Activated naive CD8-positive, alpha-beta T cell treated with anti-CD3 and anti-CD28 coated beads for 36 hours (primary cell): ENCODE measurements at places on chromosomes 16 and 17. TPM values are rescaled to one million over a fixed set of nuclear protein-coding genes. Genes with fewer than 3 reads are reported as not detected.
A peak's percentile ranks its signal among the peaks of the same experiment; 100 is the strongest.

- H3K4me3 ChIP-seq = no peak overlapping the region
- H3K27me3 ChIP-seq = peaks cover 6% of the 10 kb centered on the region
- no peaks in the 10 kb centered on the region for H3K36me3 ChIP-seq
- peaks cover 6% of the 10 kb centered on the region for H3K4me1 ChIP-seq
- no peak overlapping the region for H3K27ac ChIP-seq
These were observed 52.8 kb downstream of the ABR start for GRCh38 chr17:1126801-1127550.

- DNase-seq = peak; percentile 95
- H3K36me3 ChIP-seq = peaks cover 2% of the 10 kb centered on the region
- H3K27me3 ChIP-seq = no peaks in the 10 kb centered on the region
- peaks cover 28% of the 10 kb centered on the region for H3K4me1 ChIP-seq
- peak within 1 kb of the TSS; percentile 82 for H3K27ac ChIP-seq
These were observed at the start of gene MIEF2 for GRCh38 chr17:18260332-18261145. Gene MIEF2, plus strand, starts transcription at chr17:18260662. Its CDS starts 2,059 bp downstream, at chr17:18262721.

CPNE7 gene
- total RNA-seq = 5.7 TPM

DNA sequence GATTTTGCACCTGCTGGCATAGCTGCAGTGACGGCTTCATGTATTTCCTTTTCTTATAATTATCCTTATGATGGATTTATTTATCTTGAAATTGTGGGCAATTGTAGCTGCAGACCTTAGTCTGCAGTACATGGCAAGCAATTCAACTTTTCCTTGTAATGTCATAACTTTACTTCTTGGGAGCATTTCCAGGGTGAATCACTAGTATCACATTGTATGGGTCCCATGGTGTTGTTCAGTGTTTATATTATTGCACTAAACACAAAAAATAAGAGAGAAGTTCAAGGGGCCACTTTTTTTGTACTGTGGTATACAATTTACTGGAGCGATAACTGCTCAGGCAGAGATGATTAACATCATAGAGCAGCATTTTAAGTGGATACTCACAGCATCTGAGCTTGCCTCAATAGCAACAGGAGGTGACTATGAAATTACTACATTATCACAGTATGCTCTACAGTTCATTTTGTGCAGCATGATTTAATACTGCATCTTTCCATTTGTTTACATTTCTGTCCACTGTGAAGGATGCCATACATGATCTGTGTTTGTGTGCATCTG lies 169.5 kb downstream of the STX8 start:
- no peak for DNase-seq
- no peaks in the 10 kb centered on the region for H3K27me3 ChIP-seq
- H3K36me3 ChIP-seq = peaks cover 3% of the 10 kb centered on the region
- no peak overlapping the region for H3K27ac ChIP-seq
- no peaks in the 10 kb centered on the region for H3K4me1 ChIP-seq

FBXL16 gene
- total RNA-seq = 3.2 TPM

DNA sequence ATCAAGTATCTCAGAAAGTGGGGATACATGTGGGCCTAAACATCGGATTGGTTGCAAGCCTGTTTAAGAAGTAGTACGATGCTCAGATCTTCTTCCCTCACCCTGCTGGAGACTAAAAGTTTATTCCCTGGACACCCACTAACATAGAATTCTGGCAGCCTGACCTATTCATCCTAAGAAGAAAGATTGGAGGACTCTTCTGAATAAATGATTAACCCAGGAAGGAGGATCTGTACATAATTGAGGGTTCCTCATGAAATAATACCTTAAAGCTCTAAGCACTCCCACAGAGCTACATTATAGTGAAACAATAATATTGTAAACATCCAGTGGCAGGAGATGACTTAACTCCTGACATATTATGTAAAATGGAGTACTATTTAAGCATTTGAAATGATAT lies 111.7 kb downstream of the NLK start:
- H3K27me3 ChIP-seq = no peaks in the 10 kb centered on the region
- no peak overlapping the region for H3K27ac ChIP-seq
- H3K4me3 ChIP-seq = no peak overlapping the region
- H3K4me1 ChIP-seq = no peaks in the 10 kb centered on the region
- H3K36me3 ChIP-seq = peaks cover 4% of the 10 kb centered on the region

CDH5 gene
- total RNA-seq = not detected

GRCh38 chr17:11880714-11881113 lies 116.6 kb downstream of the ZNF18 start:
- H3K27me3 ChIP-seq = peaks cover 4% of the 10 kb centered on the region
- no peaks in the 10 kb centered on the region for H3K36me3 ChIP-seq
- H3K27ac ChIP-seq = no peak overlapping the region

GRCh38 chr17:20074489-20074888 lies 65.3 kb downstream of the SPECC1 start:
- H3K27ac ChIP-seq = no peak overlapping the region
- H3K4me3 ChIP-seq = no peak overlapping the region
- H3K4me1 ChIP-seq = peaks cover 26% of the 10 kb centered on the region
- H3K36me3 ChIP-seq = no peaks in the 10 kb centered on the region
- peaks cover 4% of the 10 kb centered on the region for H3K27me3 ChIP-seq

SMPD3 gene
- 0.06 TPM for total RNA-seq

- H3K4me3 ChIP-seq = no peak overlapping the region
- DNase-seq = no peak
- no peaks in the 10 kb centered on the region for H3K4me1 ChIP-seq
- no peaks in the 10 kb centered on the region for H3K27me3 ChIP-seq
These were observed 207.3 kb downstream of the NTN1 start for GRCh38 chr17:9228408-9229159.

GRCh38 chr16:58236231-58236690 lies 38.4 kb upstream of the CSNK2A2 start:
- no peaks in the 10 kb centered on the region for H3K36me3 ChIP-seq
- no peak overlapping the region for H3K27ac ChIP-seq
- peaks cover 10% of the 10 kb centered on the region for H3K4me1 ChIP-seq
- peak; percentile 66 for DNase-seq
- H3K27me3 ChIP-seq = peaks cover 25% of the 10 kb centered on the region

GRCh38 chr17:1058423-1059130 lies 61.6 kb downstream of the TIMM22 start:
- DNase-seq = peak; percentile 52
- no peaks in the 10 kb centered on the region for H3K27me3 ChIP-seq
- peaks cover 27% of the 10 kb centered on the region for H3K36me3 ChIP-seq
- H3K27ac ChIP-seq = no peak overlapping the region
- no peak overlapping the region for H3K4me3 ChIP-seq
- H3K4me1 ChIP-seq = no peaks in the 10 kb centered on the region

DNA sequence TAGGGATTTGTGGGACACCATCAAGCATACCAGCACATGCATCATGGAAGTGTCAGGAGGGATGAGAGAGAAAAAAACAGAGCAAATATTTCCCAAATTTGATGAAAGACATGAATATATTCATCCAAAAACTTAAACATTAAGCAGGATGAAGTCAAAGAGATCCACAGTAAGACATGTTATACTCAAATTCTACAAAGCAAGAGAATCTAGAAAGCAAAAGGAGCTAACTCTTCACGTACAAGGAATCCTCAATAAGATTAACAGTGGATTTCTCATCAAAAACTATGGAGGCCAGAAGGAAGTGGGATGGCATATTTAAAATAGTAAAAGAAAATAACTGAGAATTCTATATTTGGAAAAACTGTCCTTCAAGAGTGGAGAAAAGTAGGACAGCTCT lies 374.8 kb downstream of the ZFHX3 start:
- no peaks in the 10 kb centered on the region for H3K27me3 ChIP-seq
- DNase-seq = no peak
- peaks cover 19% of the 10 kb centered on the region for H3K36me3 ChIP-seq
- H3K27ac ChIP-seq = no peak overlapping the region

ZNF267 gene
- total RNA-seq = 82.2 TPM

- H3K4me1 ChIP-seq = peaks cover 6% of the 10 kb centered on the region
- H3K36me3 ChIP-seq = no peaks in the 10 kb centered on the region
- H3K27ac ChIP-seq = no peak overlapping the region
- no peak overlapping the region for H3K4me3 ChIP-seq
- H3K27me3 ChIP-seq = peaks cover 92% of the 10 kb centered on the region
- no peak for DNase-seq
These were observed 33.7 kb downstream of the SRCIN1 start for GRCh38 chr17:38571833-38572668.

DNA sequence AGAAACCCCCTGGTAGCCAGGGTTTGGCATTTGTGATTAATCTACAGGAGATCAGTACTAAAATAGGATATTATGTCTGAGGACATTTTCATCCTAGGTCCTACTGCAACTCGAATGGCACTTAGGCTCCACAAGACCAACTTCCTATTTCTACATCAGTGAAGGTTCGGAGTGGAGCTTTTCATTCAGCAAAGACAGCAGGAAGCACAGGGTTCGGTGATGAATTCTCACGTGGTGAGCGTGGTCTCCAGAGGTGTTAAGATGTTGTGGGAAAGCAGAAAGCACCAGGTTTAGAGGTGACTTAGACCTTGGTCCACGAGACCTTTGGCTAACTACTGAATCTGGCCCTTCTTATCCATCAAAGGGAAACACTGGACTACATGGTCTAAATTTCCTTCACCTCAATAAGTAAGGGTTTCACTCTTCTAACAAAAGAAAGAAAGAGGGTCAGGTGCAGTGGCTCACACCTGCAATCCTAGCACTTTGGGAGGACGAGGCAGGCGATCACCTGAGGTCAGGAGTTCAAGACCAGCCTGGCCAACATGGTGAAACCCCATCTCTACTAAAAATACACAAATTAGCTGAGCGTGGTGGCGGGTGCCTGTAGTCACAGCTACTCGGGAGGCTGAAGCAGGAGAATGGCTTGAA lies 13.9 kb upstream of the HELZ start:
- peaks cover 16% of the 10 kb centered on the region for H3K4me1 ChIP-seq
- no peaks in the 10 kb centered on the region for H3K27me3 ChIP-seq
- no peak overlapping the region for H3K27ac ChIP-seq
- DNase-seq = peak; percentile 26
- H3K4me3 ChIP-seq = no peak overlapping the region

DNA sequence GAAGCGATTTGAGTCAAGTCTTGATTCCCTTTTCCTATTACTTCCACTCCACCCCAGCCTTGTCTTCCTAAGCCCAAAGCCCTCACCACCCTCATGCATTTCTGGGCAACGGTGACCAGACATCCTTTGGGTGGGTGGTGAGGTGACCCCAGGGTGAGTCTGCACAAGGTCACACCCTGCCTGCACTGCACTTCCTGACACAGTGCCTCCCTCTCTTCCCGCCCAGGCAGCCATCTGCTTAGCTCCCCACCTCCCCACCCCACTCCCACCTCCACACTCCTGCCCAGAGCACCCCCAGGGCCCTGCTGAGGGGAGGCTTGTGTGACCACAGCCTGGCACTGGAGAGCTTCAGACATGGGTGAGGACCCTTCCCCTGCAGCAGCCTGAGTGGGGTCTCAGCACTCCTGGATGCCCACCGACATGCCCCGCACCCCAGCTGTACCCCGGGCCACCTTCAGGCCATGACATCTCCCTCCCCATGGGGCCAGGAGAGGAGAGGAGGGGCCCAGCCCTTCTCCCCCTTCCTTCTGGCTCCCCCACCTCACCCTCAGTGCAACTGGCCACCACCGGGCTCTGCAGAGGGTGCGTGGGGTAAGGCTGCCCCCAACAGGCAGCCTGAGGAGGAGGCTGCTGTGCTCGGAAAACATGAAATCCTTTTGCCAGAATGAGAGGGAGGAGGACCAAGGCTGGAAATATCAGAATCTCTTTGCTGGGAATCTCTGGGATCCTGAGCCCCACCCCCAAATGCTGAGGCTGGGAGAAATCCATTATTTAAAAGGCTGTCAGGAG lies 68.6 kb downstream of the CCT6B start:
- no peaks in the 10 kb centered on the region for H3K4me1 ChIP-seq
- no peak overlapping the region for H3K27ac ChIP-seq
- H3K4me3 ChIP-seq = no peak overlapping the region
- peaks cover 38% of the 10 kb centered on the region for H3K27me3 ChIP-seq
- H3K36me3 ChIP-seq = no peaks in the 10 kb centered on the region

HIGD1B gene
- total RNA-seq = not detected
